ENCODE measurements at places on chromosomes 4 and X.

GRCh38 chr4:52780206-52780605 lies 29.0 kb upstream of the ERVMER34-1 start:
- no peaks in the 10 kb centered on the region for H3K4me1 ChIP-seq
- no peak overlapping the region for H3K27ac ChIP-seq
- no peaks in the 10 kb centered on the region for H3K27me3 ChIP-seq
- H3K4me3 ChIP-seq, result no peak overlapping the region

DNA sequence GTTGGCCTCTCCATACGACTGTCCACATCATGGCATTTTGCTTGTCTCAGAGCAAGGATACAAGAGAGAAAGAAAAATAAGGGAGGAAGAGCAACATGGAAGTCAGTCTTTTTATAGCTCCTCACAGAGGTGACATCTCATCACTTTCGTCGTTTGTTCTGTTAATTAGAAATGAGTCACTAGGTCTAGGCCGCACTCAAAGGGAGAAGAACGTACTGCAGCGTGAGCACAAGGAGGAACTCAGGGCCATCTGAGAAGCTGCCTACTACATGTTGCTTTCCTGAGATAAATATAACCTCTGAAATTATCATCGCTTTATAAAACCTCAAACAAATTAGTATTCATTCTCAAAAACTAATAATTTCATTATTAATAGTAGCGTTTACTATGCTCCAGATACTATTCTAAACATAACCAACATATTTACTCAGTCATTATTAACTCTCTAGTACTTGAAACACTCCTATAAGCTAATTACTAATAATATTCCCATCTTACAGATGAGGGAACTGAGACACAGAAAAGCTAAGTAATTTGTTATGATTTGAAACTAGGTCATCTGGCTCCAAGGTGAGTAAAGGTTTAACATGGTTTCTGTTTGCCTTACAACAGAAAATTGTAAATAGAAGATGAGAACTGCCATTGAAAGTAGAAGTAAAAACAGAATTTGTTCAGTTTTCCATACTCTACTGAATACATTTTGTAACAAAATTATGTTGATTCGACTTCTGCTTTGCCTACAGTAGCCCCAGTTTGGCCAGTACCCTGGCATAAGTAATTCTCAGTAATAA lies 213.2 kb upstream of the UGT8 start:
- H3K36me3 ChIP-seq, result no peaks in the 10 kb centered on the region
- H3K27ac ChIP-seq, result no peak overlapping the region
- H3K27me3 ChIP-seq, result no peaks in the 10 kb centered on the region
- H3K4me3 ChIP-seq, result no peak overlapping the region

- H3K4me3 ChIP-seq, result no peak overlapping the region
- H3K4me1 ChIP-seq, result no peaks in the 10 kb centered on the region
- no peaks in the 10 kb centered on the region for H3K36me3 ChIP-seq
- DNase-seq, result no peak
- no peaks in the 10 kb centered on the region for H3K27me3 ChIP-seq
Observed at GRCh38 chr4:112857461-112857860, 192.0 kb upstream of the ANK2 start.

GRCh38 chr4:52329894-52330293 lies 278.8 kb downstream of the SPATA18 start:
- H3K4me1 ChIP-seq, result no peaks in the 10 kb centered on the region
- H3K36me3 ChIP-seq, result no peaks in the 10 kb centered on the region
- H3K27ac ChIP-seq, result no peak overlapping the region
- H3K4me3 ChIP-seq, result no peak overlapping the region
- no peaks in the 10 kb centered on the region for H3K27me3 ChIP-seq

DNA sequence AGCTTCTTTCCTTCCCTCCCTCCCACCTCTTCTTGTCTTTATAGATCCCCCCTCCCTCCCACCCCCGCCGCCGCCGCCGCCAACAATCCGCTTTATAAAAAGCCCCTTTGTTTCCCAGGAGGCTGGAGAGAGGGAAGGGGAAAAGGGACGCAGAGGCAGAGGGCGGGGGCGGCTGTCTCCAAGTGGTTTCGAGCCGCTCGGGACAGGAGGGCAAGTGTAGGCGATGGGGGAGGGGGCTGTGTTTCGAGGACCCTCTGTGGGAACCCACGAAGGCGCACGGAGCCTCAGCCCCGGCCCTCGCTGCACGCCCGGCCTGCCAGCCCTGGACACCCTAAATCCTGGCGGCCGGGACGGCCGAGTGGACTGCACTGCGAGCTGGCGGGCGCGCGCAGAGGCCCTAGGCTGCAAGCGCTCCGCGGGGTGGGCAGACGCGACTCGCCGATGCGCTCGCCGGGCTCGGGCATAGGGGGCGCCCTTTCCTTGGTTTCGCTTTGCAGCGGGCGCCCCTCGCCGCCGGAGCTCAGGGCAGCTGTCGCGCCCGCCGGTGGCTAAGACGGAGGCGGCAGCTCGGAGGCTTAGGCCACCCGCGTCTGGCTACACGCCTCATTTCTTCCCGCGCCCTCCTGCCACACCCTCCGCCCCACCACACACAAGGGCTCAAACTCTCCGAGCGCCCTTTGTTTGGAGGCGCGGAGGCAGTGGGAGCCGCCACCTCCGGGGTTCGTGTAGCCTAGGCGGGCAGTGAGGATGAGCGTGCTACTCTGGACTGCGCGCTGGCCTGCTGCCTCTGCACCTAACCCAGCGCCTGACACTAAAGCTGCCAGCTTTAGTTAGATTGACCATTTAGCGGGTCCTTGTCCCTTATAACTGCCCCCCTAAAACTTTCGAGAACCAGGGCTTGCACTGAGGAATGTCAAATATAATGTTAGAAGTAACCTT lies 2.2 kb downstream of the MAMLD1 start:
- peaks cover 23% of the 10 kb centered on the region for H3K4me1 ChIP-seq
- no peaks in the 10 kb centered on the region for H3K36me3 ChIP-seq
- H3K27ac ChIP-seq, result no peak overlapping the region

DNA sequence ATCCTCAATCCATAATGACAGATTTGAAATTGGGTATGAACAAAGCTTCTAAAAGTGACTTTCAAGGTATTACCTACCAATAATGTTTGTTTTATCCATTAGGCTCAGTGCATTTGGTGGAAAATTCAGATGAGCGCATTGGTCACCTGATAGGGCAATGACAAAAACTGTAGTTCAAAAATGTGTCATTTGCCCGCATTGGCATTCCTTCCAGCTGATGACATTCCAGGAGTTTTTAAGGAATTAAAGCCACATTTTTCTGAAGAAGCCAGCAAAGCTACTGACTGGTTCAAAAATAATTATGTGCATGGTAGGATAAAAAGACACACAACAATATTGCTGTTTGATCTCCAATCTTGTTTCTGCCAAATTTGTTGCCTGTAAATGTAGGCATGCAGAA lies 473.4 kb upstream of the CPEB2 start:
- H3K27me3 ChIP-seq, result no peaks in the 10 kb centered on the region
- no peaks in the 10 kb centered on the region for H3K36me3 ChIP-seq
- H3K4me3 ChIP-seq, result no peak overlapping the region
- H3K27ac ChIP-seq, result no peak overlapping the region

GRCh38 chr4:112038861-112039260 lies 106.4 kb upstream of the FAM241A start:
- H3K36me3 ChIP-seq, result no peaks in the 10 kb centered on the region
- DNase-seq, result no peak
- H3K27me3 ChIP-seq, result no peaks in the 10 kb centered on the region
- no peak overlapping the region for H3K27ac ChIP-seq

DNA sequence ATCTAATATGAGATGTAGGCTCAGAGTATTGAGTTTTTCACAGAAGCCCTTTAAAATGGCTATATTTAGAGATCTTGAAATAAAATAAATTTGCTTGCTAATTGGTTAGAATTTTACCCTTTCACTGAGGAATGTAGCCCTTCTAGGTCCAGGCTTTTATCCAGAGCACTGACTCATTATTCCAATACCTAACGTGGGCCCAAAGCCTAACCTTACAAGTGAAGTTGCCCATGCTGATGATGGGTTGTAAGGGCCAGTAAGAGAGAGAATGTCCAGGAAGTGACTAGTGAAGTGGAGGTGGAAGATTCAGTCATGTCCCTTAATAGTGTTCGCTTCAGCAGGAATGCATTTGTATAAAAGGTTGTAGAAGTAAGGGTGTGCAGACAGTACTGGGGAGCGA lies 155.9 kb downstream of the STIM2 start:
- H3K36me3 ChIP-seq, result no peaks in the 10 kb centered on the region
- no peak overlapping the region for H3K27ac ChIP-seq
- no peaks in the 10 kb centered on the region for H3K4me1 ChIP-seq
- no peaks in the 10 kb centered on the region for H3K27me3 ChIP-seq
- no peak overlapping the region for H3K4me3 ChIP-seq

DNA sequence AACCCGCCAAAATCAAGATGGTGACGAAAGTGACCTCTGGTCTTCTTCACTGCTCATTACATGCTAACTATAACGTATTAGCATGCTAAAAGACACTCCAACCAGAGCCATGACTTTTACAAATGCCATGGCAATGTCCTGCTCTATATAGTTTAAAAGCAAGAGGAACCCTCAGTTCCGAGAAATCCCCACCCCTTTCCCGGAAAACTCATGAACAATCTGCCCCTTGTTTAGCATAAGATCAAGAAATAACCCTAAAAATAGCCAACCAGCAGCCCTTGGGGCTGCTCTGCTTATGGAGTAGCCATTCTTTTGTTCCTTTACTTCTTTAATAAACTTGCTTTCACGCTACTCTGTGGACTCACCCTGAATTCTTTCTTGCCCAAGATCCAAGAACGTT lies 463.5 kb upstream of the FAM241A start:
- H3K27ac ChIP-seq, result no peak overlapping the region
- DNase-seq, result no peak
- H3K27me3 ChIP-seq, result no peaks in the 10 kb centered on the region
- H3K4me1 ChIP-seq, result no peaks in the 10 kb centered on the region

GRCh38 chr4:88623097-88623496 lies 30.8 kb downstream of the HERC3 start:
- no peak overlapping the region for H3K27ac ChIP-seq
- H3K27me3 ChIP-seq, result no peaks in the 10 kb centered on the region
- no peak overlapping the region for H3K4me3 ChIP-seq
- H3K4me1 ChIP-seq, result no peaks in the 10 kb centered on the region

GRCh38 chr4:52852041-52852440 lies 10.1 kb upstream of the RASL11B start:
- no peak overlapping the region for H3K27ac ChIP-seq
- H3K36me3 ChIP-seq, result no peaks in the 10 kb centered on the region
- no peaks in the 10 kb centered on the region for H3K27me3 ChIP-seq
- H3K4me3 ChIP-seq, result no peak overlapping the region
- DNase-seq, result no peak
- H3K4me1 ChIP-seq, result peaks cover 18% of the 10 kb centered on the region

- no peaks in the 10 kb centered on the region for H3K4me1 ChIP-seq
- no peaks in the 10 kb centered on the region for H3K27me3 ChIP-seq
- no peak overlapping the region for H3K27ac ChIP-seq
- H3K36me3 ChIP-seq, result no peaks in the 10 kb centered on the region
Observed at GRCh38 chrX:127085939-127086338, 266.4 kb downstream of the PRR32 start.

- no peak overlapping the region for H3K27ac ChIP-seq
- peaks cover 34% of the 10 kb centered on the region for H3K4me1 ChIP-seq
- H3K36me3 ChIP-seq, result no peaks in the 10 kb centered on the region
- no peaks in the 10 kb centered on the region for H3K27me3 ChIP-seq
Observed at GRCh38 chrX:70481471-70482270, 37.0 kb downstream of the DLG3 start.

- H3K27ac ChIP-seq, result no peak overlapping the region
- H3K4me1 ChIP-seq, result no peaks in the 10 kb centered on the region
- H3K36me3 ChIP-seq, result no peaks in the 10 kb centered on the region
- H3K27me3 ChIP-seq, result no peaks in the 10 kb centered on the region
- H3K4me3 ChIP-seq, result no peak overlapping the region
- DNase-seq, result no peak
Observed at GRCh38 chr4:176833400-176834175, 40.9 kb upstream of the VEGFC start.

GRCh38 chrX:100404851-100405250 lies 5.2 kb downstream of the PCDH19 start:
- no peaks in the 10 kb centered on the region for H3K27me3 ChIP-seq
- H3K4me3 ChIP-seq, result no peak overlapping the region
- DNase-seq, result no peak
- H3K36me3 ChIP-seq, result no peaks in the 10 kb centered on the region
- no peak overlapping the region for H3K27ac ChIP-seq
- no peaks in the 10 kb centered on the region for H3K4me1 ChIP-seq

Data from HepG2 (cell line).